ENCODE measurements at places on chromosomes 5 and 9.
A peak's percentile ranks its signal among the peaks of the same experiment; 100 is the strongest.

- no peak for DNase-seq
Measured at GRCh38 chr5:98173334-98173733, 600.1 kb upstream of the RGMB start.

DNA sequence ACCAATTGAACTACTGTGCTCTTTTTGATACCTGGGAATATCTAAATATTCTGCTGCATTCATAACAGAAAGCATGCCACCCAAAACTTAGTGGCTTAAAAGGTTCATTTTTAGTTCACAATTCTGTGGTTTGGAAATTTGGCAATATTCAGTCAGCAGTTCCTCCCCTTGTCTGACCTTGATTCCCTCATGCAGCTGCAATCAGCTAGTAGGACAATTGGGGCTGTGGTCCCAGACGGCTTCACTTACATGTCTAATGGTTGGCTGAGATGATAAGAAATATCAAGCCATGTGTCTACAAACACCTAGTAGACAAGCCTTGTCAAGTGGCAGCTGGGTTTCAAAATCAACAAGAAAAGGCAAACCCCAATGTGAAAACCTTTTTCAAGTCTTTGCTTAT, 51.3 kb downstream of the ANXA1 start:
- DNase-seq = no peak

DNA sequence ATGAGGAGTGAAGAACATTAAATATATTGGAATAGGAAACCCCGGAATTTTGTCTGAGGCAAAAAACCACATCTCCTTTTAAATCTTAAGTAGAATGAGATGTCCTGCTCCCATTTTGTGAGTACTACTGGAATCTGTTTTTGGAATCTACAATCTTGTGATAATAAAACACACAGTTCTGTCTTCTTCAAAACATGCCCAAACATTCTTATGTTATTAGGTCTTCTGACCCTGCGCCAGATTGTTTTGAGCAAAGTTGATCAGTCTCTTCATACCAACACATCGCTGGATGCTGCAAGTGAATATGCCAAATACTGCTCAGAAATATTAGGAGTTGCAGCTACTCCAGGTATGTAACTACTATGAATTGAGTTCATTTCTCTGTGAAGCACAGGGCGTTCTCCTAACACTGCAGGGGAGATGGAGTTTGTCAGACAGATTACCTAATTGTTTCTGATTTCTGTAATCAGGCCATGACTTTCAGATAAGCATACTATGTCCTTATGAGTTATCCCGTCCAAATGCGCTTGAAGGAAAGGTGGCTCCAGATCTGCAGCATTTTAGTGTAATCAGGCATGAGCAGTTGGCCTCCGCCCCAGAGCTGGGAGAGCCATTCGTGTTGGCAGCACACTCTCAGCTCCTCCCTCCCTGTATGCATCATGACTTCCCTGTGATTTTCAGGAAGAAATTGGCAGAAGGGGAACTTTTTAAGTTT, 88.0 kb downstream of the NLN start:
- DNase-seq = no peak

GRCh38 chr9:85640425-85640824, 101.3 kb downstream of the AGTPBP1 start:
- no peak for DNase-seq

GRCh38 chr5:139710319-139711066, 62.3 kb downstream of the CXXC5 start:
- DNase-seq = peak; percentile 63
